Esophagus squamous epithelium (tissue), 5 donors: ENCODE measurements at places on chromosomes 3 and 15.

- no peak for DNase-seq
Measured at GRCh38 chr3:40580494-40581091, 55.8 kb downstream of the ZNF621 start.

- no peak for DNase-seq
Measured at GRCh38 chr3:23987356-23987755, 42.3 kb downstream of the NR1D2 start.

- no peak for DNase-seq
Measured at GRCh38 chr3:49013738-49014660, 4.4 kb downstream of the DALRD3 start.

DNA sequence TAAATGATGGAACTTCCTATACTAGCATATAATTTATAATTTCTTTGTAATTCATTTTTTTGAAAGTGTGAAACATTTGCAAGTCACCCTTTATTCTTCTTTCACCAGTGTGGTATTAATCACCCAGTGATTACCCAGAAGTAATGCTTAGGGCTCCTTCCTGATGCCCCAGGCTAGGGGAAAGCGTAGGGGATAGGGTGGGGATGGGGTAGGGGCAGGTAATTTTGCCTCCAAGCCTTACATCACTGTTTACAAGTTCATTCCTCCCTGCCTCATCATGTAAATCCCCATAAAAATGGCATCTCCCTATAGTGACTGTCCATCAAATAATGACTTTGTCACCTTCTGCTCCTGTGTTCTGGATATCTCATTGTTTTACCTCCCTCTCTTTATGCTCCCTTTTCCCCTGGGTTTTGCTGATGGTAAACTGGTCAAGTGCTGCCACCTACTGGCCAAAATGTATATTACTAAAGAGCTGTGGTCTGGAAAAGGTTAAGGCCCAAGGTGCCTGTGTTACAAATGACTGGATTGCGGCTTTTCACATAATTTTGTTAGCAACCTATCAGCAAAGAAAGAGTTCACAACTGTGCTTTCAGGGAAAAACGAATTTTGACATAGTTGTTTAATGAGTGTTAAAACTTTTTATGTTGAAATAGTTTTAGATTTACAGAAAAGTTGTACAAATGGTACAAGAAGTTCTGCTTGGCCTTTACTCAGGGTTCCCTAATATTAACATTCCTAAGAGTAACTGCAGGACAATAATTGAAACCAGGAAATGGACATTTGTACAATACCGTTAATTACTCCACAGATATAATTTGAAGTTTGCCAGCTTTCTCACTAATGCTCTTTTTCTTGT is 54.7 kb downstream of the ONECUT1 start:
- DNase-seq: no peak

DNA sequence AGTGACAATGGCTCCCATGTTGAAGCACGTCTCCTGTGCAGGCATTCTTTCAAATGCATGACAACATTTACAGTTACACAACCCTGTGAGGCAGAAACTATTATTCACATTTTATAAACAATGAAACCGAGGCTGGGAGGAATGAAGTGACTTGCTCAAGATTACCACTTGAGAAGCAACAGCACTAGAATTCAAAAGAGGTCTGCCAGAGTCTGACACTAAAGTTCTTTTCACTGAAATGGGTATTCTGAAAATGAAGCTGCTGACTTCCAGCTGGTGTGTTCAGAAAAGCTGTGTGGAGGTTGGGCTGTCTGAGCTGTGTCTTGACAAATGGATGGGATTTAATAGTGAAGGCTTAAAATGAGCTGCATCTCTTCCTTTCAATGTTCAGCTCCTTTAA is 104.4 kb downstream of the THSD4 start:
- no peak for DNase-seq

DNA sequence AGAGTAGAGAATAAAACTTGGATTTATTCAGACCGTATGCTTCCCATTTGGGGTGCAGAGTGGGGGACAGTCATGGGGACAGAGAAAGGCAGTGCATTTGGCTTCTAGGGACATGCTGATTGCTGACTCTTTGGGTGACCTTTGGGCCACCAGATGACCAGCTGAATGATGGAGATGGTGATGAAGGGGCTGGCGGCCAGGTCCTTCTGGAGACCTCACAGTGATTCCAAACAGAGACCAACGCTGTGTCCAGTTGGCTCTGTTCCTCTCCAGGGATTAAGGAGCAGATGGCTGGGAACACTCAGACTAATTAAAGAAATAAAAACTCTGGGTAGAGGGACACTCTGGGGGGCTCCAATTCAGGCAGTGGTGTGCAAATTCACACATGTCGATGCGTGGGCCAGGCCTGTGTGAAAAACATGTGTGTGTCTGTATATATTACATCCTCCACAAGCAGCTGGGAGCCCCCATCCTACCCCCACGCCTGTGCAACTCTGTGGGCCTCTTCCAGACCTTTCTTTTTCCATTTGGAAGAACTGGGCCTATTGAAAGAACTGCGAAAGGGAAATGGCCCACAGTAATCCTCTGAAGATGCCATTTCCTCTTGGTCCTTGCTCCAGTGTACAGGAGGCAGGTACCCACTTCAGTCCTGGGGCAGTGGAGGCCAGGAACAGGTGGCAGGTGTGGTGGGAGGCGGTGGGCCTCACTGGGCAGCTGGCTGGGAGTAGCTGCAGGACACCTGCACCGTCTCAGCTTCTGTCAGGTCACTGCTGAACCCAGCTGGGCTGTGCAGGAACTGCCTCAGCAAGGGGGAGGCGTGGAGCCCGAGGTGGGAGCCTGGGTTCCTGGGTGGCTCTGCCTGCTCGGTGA is 8.9 kb downstream of the XIRP1 start:
- DNase-seq: no peak

- no peak for DNase-seq
Measured at GRCh38 chr3:5768281-5768945, 580.9 kb downstream of the EDEM1 start.

- DNase-seq: no peak
Measured at GRCh38 chr3:126261037-126261436, 80.7 kb upstream of the ALDH1L1 start.

GRCh38 chr3:25056-25455 is 171.5 kb upstream of the CHL1 start:
- no peak for DNase-seq

DNA sequence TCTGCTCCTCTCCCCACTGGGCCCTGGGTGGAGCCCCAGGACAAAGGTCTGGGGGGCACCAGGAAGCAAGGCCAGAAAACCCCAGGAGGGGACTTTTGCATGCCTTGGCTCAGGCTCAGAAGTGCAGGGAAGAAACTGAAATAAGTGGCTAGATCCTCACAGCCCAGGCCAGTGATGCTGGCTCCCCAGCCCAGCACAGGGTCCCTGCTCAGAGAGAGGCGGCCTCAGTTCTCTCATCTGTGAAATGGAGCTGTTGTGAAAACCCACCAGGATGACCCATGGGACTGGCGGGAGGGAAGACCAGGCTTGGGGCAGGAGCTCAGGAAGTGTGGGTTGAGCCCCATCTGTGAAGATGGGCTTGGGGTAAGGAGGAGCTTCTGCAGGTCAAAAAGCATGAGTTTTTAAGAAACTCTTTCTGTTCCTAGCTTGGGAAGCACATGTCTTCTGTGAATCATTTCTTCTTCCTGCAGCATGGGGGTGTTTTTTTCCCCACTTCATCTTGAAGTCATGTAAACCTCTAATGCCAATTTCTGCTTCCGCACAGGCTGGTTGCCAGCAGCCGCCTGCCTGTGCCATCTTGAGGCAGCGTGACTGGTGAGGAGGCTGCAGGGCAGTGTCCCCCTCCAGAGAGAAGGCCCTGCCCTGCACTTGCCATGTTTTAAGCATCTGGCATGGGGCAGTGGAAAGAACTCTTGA is 118.6 kb downstream of the SMAD6 start:
- no peak for DNase-seq

DNA sequence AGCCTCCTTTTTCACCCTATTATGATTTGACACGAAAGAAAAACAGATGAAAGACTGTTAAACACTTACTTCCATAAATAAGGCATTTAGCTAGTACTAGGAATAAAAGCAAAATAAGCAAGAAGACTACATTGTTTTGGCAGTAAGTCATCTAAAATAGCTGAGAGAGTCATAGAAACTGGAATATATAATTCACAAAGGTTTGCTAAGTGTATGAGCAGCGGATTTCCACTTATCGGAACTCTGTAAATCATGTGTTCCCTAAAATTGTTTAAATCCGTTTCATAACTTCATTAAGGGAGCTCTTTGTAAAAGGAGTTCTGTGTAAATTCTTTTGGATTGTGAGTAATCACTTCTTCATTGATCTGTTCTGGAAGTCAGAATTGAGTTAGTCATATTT is 202.5 kb upstream of the CBLB start:
- DNase-seq: no peak

DNA sequence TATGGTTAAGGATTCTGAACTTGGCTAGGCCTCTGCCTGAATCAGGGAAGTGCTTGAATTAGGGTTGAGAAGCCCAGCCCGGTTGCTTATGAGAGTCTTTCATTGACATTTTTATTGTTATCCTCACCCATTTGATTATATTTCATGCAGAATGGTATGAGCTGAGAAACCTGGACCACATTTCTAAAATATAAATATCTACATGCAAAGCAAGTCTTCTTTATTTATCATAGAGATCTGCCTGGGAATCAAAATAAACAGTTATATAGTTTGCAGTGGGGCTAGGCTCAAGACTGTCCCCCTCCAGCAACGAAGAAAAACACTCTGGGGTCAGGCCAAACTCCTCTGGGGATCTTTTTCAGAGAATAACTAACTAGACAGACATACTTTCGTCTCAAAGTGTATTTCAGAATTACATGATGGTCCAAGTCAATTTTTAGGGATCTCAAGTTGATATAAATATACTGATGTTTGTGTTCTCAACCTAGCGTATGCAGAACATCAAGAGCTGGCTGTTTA is 675.4 kb upstream of the NR2F2 start:
- no peak for DNase-seq

DNA sequence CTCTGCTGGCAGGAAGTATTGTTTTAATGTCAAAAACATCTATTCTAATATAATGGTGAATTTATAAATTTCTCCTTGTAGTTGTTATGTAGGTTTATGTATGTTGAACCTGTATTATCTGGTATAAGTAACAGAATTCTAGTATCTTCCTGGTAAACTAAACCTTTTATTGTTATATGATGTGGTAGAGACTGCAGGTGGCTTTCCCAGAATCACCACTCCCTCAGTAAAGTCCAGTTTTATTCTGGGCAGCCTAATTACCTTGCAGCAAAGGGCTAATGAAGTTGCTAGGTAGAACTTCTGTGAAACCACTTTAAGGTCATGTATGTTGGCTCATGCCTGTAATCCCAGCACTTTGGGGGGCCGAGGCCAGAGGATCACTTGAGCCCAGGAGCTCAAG is 15.6 kb downstream of the CSNK1G1 start:
- no peak for DNase-seq

- no peak for DNase-seq
Measured at GRCh38 chr3:72538070-72538745, 310.0 kb downstream of the SHQ1 start.

DNA sequence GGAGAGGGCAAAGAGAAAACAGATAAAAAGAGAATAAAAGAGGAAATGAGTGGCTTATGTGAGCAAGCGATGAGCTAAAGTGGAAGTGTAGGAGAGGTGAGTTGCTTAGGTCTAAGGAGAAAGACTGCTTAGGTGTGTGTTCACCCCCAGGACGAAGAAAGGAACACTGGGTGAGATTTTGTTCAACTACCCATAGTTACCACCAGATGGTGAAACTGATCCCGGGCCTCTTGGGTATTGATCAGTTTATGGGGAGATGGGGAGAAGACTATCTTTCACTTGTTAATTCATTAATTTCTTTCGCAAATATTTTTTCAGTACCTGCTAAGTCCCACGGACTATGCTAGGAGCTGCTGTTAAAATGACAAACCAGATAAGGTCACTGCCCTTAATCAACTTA is 33.9 kb downstream of the GAP43 start:
- no peak for DNase-seq

DNA sequence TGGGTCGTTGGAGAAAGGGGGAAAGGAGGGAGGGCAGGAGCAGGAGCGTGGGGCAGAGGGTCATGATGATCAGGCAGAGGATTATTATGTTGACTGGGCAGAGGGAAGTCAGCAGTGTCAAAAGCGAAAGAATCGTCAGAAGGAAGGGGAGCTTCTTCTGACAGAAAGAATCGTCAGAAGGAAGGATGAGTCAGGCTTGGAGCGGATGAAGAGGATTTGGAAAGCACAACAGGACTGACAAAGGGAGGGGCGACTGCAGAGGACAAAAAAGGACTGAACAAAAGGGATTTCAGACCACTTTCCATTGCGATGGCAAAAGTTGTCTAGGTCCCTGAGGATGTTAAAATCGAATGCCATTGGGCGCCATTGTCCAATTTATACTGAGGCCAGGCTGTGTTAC is 1053.5 kb downstream of the SI start:
- no peak for DNase-seq

DNA sequence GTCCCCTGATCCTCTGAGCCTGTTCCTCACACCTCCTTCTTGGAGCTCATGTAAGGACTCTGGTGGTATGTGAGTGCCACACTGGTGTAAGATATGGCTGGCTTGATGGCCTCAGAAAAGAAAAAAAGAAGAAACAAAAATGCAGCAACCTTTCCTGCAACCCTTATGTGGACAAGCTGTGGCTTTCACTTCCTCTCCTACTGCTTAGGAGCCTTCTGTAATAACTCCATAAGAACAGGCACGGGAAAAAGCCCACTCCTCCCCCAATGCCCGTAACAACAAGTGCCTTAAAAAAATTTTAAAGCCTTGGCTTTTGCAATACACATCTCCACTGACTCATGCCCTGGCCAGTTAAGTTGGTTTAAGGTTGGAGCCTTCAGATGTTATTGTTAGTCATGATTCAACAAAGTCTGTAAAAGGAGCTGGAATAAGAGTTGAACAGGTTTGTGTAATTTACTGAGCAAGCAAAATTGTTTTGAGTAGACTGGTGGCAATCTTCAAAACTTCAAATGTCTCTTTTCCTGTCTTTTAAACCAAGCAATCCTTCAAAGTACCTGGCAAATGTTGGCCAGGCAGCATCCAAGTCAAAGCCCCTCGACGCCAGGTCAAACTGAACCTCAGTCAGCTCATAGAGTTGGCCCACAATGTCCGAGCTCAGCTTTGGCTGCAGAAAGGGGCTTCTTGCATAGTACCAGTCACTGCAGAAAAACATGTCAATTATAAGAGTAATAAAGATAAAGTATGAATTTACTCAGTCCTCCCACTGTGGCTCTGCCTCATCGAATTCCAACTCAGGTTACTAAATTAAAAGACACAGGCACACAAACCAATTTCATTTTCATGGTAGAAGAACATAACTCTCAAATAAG is 22.9 kb downstream of the FYCO1 start:
- no peak for DNase-seq

- DNase-seq: peak; percentile 1
Measured at GRCh38 chr3:106255870-106256248, 387.0 kb upstream of the CBLB start.

GRCh38 chr15:26359855-26360254 is 413.0 kb downstream of the GABRB3 start:
- DNase-seq: no peak

- DNase-seq: no peak
Measured at GRCh38 chr3:14650193-14650592, 1.4 kb upstream of the CCDC174 start.
